ENCODE measurements at places on chromosomes 6 and 20. TPM values are rescaled to one million over a fixed set of nuclear protein-coding genes. Genes with fewer than 3 reads are reported as not detected.

GRCh38 chr6:121816361-121816760 lies 380.9 kb downstream of the GJA1 start:
- no peak for DNase-seq

DNA sequence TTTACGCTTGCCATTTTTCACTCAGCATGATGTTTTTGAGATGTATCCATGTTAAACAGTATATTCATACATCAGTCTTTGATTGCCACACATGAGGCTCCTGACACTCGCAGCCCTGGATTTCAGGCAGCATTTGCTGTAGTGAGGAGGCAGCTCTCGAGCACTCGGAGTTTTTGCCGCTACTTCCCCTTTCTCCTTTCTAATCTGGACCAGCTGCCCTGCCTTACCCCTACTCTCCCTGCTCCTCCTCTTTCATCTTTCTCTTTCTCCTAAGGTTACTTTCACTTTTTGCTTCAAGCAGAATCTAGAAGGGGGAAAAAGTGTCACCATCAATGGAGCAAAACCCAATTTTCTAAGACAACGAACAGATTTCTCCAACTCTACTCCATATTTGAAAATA lies 5.9 kb upstream of the CST3 start:
- no peak for DNase-seq

DNA sequence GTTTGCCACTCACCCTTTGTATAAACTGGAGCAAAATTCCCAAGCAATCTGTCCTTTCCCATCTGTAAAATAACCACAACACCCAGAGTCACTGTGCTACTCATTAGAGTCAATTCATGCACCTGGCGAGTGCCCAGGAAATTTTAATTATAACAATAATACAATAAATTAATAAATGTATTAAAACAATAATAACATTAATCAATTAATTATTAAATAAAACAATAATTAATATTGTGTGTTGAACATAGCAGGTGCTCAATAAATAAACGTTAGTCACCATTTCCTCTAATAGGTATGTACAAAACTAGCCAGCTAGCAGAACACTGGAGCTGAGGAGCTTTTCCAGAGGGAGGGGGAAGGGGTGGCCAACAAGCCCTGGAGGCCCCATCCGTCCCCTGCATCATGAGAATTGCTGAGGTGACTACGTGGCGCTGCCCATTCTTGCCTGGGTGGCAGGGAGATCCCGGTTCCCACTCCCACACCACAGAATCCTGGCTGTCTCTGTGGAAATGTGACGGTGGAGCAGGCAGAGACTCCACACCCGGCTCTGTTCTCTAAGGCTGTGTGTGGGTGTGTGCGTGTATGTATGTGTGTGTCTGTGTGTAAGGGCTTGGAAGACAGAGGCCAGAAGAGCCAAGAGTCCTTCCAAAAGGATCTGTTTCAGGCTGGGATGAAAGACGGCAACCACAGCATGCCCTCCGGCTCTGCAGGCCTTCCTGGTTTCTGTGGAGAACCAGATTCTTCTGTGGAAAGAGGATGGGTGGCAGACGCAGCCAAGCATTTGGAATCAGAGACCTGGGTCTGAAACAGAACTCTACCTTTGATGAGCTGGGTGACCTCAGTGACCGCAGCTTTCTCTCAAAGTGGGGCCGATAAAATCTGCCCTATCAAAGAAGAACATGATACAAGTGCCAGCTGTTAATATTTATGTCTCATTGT lies 18.8 kb upstream of the EZR start:
- DNase-seq, result peak; percentile 44

GRCh38 chr6:13238640-13239216 lies 89.6 kb downstream of the TBC1D7 start:
- no peak for DNase-seq

- DNase-seq, result peak; percentile 22
Measured at GRCh38 chr6:82772851-82773717, 292.6 kb downstream of the UBE3D start.

- DNase-seq, result no peak
Measured at GRCh38 chr20:9099372-9099771, 30.5 kb downstream of the PLCB4 start.

GRCh38 chr6:105745464-105746129 lies 340.5 kb upstream of the PRDM1 start:
- DNase-seq, result no peak

DNA sequence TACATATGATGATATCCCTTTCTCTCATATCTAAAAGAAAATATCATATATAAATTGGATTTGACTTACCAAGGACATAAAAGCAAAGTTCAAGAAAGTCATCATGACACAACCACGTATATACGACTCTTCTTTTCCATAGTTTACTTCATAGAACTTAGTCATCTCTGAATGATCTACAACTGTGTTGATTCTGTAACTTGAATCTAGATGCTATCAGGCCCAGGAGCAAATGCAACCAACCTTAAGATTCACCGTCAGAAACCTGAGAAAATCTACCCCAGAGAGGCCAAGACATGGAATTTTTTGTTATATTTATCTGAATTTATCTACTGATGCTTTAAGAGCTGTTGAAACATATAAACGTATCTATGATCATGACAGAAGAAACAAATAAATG lies 165.6 kb downstream of the PDE10A start:
- no peak for DNase-seq

DNA sequence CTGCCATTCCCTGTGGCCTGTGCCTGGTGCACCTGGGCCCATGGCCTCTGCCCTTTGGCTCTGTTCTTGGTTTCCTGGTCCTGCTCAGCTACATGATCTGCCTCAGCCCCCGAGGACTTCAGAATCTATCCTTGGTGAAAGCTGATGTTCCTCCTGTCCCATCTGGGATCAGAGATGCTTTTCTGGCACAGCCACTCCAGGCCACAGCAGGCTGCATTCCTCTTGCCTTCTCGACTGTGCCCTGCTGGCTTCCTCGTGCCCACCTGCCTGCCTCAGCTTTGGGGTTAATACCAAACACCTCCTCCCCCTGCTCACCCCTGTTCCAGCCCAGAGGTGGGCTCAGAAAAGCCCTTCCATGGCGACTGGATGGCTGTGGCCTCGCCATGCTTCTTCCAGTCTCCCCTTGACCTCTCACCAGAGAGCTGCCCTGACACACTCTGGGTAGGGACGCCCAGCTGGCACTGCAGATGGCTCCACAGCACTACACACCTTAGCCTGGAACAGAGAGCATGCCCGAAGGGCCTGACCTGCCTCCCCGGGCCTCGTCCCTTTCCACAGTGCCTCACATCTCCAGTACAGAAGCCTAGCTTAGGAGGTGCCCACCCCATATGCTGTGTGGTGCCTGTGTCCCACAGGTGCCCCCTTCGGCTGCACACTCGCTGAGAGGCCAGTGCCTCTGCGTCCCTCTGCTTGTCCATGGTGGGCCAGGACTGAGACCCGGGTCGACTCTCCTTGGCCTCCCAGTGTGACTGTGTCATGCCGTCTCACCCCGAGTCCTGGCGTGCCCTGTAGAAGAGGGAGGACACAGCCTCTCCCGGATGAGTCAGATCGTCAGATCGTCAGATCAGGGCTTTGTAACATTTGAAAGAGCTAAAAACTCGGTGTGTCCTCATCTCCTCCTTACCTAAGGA lies 148.8 kb downstream of the DTNBP1 start:
- DNase-seq, result no peak

SLC22A1 gene
- total RNA-seq, result 0.49 TPM

UBD gene
- not detected for total RNA-seq

LTA gene
- not detected for total RNA-seq

ALDH8A1 gene
- 0.08 TPM for total RNA-seq

DEFB132 gene
- not detected for total RNA-seq

Data from SJCRH30 (cell line).